ENCODE measurements at places on chromosomes 4 and X.

DNA sequence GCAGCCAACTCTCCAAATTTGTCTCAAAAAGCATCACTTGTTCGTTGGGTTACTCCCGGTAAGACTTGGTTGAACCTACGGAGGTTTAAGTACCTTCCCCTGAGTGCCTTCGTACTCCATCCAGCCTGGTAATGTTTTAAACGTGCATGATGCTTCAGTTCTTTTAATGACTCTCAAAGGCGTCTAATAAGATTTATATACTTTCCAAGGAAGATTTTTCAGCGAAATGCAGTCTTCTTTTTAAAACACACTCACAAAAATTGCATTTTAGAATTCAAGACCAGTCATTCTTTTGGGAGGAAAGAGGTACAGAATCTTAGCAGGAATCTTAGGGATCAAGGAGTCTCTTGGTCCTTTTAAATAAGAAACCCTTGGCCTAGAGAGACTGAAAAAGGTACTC is 430 bp upstream of the TRPC3 start:
- no peak for DNase-seq

GRCh38 chrX:275967-276580 is 5.1 kb upstream of the PLCXD1 start:
- DNase-seq, result peak; percentile 56

- DNase-seq, result no peak
These were observed 106.8 kb downstream of the HDAC8 start for GRCh38 chrX:72465889-72466288.

- DNase-seq, result no peak
These were observed 318.7 kb upstream of the TECRL start for GRCh38 chr4:64727960-64728359.

DNA sequence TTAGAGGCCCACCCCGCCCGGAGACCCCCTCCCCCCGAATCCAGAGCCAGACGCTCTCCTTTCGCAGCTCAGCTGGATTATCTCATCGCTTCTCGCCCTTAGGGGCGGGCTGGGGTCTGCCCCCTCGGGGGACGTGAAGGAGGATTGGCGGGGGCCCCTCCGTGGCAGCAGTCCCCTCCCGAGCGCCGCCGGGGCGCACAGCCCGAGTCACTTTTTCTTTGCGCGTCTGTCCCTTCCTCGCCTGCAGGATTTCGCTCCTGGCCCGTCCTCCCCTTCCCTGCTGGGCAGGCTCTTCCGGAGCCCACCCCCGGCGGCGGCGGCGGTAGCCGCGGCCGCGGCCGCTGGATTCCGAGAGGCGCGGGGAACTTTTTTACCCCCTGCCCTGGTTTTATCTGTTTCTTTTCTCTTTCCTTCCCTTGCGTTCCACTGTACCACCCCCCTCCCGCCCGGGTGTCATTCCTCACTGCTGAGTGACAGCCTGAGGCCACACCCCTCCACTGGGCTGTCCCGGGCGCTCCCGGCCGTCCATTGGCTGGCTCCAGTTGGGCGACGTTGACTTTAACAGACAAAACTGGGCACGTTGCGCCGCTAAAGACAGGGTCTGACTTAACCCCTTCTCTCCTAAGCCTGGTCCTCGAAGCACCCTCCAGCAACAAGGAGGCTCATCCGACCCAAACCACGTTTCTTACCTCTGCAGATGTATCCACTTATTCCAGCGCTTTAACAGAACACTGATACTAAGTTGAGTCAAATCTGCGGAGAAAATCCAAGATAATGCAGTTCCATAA is 492 bp upstream of the NKX3-2 start:
- peak; percentile 73 for DNase-seq
